ENCODE measurements at places on chromosomes 3 and 15.

- no peak for DNase-seq
These were observed 99.5 kb upstream of the OSBPL11 start for GRCh38 chr3:125694761-125695294.

DNA sequence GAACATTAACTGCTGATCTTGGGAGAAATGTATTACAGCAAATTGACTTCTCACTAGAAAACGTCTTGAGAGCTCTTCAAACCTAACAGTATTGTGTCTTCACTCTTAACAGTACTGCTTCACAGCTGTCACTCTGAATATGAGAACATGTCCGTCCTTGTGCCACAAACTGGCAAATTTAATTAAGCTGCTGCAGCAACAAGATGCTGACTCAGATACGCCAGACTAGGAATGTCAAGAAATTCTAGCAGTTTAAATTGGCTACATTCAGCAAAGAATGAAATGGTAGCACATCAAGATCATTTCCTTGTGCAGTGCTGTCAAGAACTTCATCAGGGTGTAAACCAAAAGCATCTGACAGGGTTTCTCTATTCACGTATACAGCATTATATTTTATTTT lies 7.6 kb downstream of the ICE2 start:
- DNase-seq, result no peak

DNA sequence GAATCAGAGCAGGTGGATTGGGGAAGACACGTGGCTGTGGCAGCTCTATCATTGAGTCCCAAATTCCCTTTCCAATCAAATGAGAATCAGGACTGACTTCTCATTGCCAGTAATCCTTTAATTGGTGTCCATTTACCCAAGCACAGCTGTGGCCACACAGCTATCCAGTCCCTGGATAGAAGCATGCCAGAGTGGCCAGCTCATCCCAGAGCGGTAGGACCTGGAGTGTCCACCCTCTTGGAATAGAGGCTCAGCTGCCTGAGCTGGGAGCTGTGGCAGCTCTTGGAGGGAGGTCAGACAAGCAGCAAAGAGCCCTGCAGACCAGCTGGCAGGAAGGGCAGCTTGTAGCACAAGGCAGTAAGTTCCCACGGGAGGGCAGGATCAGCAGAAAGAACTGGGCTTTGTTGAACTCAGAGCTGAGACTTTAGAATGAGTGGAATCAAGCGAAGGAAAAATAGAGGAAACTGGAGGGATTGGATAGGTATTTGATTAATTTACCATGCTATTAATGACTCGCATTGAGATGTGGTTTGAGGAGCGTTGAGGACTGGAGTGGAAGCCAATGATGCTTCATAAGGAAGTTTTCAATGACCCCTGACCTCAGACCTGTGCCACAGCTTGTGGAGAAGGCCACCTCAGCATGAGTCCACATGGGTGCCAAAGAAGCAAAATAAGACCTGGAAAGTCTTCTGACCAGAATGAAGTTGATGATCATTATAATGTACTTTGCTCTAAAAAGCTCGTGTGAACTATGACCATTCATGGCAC lies 6.9 kb upstream of the ALPK3 start:
- no peak for DNase-seq

DNA sequence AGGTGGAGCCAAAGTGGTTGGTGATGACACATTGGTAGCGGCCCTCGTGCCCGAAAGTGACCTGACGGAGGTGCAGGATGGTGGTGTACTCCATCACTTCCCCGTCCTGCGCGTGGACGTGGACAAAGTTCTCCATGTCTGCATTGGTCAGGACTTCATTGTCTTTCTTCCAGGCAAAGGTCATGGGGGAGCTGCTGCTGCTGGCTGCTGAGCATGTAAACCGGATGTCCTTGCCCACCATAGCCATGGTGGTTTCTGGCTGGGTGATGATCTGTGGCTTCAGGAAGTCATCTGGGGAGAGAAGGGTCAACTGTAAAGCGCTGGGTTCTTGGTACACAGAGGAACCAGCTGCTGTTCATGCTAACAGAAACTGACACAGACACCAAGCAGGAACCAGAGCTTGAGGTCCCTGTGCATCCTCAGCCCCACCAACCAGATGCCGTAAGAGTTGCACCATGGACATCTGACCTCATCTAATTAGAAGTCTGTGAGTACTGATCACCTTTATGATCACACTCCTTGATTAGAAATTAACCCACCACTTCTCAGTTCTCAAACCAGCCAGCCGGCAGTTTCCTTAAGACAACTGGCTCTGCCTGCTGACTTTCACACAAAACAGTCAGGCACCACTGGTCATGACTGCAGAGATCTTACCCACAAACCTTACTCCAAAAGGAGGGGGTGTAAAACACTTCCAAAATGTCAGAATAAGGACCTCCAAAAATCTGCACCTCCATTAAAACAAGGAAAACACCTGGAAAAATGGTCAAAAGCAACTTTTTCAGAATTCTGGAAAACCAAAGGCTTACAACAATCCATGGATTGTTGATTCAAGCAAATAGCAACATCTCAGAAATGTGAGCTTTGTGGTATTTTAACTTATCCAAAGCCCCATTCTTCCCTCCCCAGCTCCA lies 114.6 kb downstream of the LRIG1 start:
- DNase-seq, result no peak

DNA sequence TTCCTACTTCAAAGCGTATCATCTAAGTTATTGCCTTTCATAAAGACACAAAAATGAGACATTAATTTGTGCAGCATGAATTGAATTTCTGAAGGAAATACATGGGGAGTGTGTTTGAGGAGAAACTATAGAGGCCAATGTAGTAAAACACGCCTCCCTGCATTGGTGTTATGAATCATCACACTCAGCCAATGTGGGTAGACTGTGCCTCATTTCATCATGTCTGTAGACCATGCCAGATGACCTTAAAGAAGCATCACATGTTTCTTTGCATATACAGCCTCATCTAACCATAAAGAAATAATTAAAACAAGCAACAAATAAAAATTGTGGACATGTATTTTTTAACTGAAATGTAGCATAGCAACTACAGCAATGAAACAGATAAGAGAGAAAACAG lies 486.0 kb upstream of the ADAMTS9 start:
- DNase-seq, result no peak

DNA sequence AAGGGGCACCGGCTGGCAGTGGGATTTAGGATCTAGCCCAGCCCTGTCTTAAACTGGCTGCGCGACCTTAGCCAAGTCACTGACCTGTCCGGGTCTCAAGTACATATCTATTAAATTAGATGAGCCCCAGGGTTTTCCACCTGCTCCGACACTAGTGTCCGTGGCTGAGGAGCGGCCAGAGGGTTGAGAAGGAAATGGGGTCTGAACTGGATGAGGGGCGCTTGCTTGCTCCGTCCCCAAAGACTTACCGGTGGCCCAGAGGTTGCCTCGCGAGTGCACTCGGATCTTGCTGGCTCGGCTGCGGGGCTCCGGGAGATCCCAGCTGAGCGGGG lies 285 bp downstream of the NMB start:
- no peak for DNase-seq

GRCh38 chr3:54703923-54704322 lies 223.9 kb downstream of the LRTM1 start:
- no peak for DNase-seq

GRCh38 chr3:14338242-14338641 lies 64.2 kb upstream of the SLC6A6 start:
- no peak for DNase-seq

DNA sequence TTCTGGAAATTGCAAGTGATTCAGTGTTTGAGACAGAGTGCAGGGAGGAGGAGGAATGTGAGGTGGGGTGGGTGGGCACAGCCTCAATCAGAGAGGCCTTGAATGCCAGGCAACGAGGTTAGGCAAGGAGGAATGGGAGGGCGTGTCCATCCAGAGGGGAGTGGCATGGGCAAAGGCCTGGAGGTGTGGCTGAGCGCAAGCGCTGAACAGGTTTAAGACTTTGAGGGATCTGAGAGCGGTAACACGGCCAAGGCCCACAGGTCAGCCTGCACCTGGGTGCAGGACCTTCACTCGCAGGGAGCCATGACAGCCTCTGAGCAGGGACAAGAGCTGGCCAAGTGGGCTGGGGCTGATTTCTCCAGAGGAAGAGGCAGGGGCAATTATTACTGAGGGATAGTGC lies 125.9 kb downstream of the TPRA1 start:
- DNase-seq, result no peak

DNA sequence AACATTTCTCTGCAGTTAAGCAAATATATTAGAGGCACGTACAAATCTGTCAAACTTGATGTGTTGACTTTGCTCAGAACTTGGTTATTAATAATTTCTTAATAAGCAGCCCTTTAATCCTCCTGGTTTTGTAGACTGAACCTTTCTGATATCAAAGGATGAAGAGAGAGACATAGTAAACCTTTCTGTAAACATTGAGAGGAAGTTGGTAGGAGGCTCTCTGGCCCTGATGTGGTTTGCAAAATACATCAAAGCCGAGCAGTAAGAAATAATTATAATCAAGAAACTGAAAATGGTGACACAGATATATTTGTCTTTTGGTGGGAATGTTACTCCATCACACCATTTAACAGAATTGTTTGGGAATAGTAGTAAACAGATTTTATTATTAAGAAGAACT lies 111.9 kb downstream of the OXSM start:
- DNase-seq, result no peak

GRCh38 chr3:28915741-28916500 lies 364.9 kb upstream of the RBMS3 start:
- no peak for DNase-seq
